Cardiac muscle cell (in vitro differentiated cells and primary cell): ENCODE measurements at places on chromosomes 3 and 15.

DNA sequence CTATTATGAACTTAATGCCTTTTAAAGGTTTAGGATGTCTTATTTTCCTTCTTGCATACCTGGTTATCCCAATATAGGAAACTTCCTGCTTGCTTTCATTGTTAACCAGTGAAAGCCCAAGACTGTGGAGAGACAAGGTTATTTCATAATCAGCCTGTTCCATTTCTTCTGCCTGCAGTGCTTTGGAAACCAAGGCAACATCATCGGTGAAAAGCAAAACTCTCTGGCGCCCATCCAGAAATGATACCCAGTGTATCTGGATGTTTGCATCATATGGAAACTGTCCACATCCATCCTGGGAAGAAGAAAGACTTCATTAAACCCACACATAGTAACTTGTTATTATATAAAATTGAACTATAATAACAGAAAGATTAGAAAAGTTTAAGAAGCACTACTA is 170.1 kb downstream of the VPS13C start:
- no peak for DNase-seq

GRCh38 chr3:166177130-166177529 is 339.9 kb upstream of the BCHE start:
- no peak for DNase-seq

GRCh38 chr15:38038659-38039442 is 104.4 kb downstream of the TMCO5A start:
- DNase-seq, result no peak

DNA sequence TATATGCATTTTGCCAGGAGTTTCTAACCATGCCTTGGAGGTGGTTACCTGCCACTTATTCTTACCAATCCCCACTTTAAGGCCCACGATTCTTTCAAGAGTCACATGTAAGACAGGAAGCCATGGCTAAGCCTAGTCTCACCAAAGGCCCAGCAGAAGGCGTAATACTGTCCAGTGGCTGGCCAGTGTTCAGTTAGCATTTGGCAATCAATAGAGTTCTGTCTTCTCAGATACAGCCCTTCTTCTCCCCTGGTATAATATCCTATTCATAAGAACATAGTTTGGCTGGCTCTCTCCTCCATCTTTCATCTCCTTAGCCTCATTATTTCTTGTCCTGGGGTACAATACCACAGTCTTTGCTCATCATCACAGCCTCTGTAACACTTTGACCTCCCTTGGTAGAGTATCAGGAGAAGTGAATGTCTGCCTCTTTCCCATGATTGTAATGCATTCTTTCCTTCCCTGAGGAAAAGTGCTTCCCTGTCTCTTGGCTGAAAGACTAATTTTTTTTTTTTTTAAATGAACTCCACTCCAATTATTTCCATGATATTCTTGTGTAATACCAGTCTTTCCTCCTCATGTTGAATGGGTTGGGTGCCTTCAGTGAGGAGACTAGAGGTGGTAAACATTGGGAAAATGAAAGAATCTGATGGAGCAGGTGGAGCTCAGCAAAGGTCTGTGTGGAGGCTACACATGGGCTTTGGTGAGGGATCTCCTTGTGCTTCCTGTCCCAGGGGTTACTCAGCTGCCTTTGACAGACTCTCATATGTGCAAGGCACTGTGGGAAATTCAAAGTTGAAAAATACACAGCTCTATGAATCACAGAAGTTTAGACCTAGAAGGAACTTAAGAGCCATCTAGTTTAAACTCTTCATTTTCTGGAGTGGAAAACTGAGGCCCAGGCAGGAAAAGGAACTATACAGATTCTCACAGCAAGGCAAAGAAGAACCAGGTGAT is 218.2 kb downstream of the P3H2 start:
- DNase-seq, result no peak

- DNase-seq, result no peak
Measured at GRCh38 chr3:48544141-48544540, 12.5 kb downstream of the PFKFB4 start.

DNA sequence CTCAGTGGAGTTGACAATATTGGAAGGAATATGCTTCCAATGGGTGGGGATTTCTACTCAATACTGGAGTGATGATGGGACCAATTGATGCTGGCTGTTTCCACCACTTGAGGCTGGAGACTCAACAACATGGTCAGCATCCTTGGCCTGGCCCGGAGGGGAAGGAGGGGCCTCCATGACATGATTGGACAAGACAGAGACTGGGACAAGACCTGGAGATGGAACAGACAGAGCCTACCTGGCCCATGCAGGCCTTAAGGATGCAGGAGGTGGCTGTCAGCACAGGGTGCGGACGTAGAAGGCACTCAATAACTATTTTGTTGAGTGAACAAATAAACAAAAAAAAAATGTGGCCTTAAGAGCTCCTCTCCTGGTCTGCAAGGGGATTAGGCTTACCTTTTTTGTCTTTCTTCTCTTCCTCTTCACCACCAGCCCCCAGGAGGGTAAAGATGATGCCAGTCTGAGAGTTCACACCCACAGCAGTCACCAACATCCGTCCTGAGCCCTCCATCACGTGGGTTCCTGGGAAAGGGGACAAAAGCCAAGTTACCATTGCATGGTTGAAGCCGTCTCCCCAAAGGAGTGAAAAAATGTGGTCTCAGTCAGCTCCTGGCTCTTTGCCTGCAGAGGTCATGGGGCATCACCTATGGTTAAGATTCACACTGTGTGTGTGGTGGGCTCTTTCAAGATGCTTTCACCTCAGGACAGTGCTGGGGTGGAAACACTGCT is 67.1 kb upstream of the SEC13 start:
- peak; percentile 34 for DNase-seq

DNA sequence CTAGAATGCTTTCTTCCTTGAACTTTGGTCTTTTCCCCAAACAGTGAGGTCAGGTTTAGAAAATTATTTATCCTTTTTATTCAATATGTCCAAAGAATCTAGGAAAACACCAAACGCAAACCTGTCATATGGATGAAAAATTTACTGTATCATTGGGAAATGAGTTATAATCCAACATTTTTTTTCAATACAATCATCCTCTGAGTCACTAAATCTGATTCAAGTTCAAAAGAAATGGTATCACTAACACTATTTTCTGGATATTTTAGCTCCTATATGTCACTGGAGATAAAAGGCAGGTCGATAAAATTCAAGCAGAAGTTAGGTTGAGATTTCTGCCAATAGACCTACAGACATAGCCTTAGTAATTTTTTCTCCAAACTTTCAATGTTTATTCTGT is 591.6 kb upstream of the AGTR1 start:
- DNase-seq, result no peak

DNA sequence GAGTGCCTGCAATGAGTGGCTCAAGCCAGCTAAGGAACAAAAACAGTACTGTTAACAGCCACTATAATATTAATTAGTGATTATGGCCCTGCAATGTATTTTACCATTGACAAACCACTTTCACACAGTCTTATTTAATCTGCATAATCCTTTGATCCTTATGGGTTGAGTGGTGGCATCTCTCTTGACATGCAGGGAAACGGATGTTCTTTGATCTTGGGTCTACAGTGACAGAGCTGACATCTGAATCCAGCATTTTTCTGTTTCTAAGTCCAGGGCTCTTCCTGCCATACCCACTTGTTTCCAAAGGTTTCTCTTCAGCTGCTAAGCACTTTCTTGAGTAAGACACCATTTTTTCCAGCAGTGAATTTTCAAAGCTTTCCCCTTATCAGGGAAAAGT is 277.7 kb upstream of the ROPN1 start:
- no peak for DNase-seq

- peak; percentile 76 for DNase-seq
Measured at GRCh38 chr3:43162230-43163084, 56.6 kb upstream of the POMGNT2 start.

DNA sequence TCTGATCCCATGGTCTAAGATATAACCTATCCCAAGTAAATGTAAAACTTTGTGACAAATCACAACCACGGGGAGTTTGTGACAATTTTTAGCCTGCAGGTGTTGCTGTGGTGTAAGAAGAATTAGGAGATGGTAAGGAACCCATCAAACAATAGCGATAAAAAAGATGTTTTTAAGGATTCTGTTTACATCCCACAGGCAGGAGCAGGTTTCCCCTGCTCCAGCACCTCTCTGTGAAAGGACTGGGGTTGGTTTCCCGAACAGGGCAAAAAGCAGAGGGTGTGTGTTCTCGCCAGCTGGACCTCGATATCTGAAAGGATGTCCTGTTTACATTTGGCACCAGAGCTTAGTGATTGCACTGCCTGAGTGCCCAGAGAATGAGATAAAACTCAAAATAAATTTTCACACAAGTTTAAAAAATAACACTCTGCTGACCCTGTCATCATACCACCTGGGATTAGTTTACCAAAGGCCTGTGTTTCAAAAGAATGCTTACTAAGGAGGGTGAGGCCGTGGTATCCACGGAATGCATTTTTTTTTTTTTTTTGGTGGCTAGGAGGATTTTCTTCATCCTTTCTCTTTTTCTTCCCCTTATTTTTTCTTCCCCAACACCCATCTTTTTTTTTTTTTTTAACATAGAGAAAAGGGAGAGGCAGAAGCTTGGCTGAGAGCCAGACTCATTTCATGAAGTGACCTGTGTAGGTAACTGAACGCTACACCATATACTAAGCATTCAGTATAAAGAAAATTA is 151.8 kb upstream of the DPH6 start:
- peak; percentile 70 for DNase-seq

- DNase-seq, result no peak
Measured at GRCh38 chr3:173892547-173892946, 495.0 kb downstream of the NLGN1 start.

DNA sequence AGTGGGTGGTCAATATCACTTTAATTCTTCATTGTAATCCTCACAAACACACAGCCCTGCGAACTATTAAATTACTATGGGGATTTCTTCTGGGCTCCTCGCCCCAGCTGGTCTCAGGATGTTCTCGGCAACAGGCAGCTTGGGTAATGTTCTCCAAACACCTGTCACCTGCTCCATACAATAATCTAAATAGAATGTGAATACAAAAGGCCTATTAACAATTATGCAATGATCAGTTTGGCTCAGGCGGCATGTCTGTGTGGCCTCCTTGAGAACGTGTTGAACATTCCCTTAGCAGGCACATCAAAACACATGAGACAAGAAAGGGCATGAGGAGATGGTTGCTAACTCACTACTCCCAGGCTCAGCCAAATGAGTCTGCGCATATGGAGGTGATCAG is 158.6 kb upstream of the KBTBD8 start:
- no peak for DNase-seq

- peak; percentile 47 for DNase-seq
Measured at GRCh38 chr3:71397046-71397445, 186.5 kb downstream of the FOXP1 start.

DNA sequence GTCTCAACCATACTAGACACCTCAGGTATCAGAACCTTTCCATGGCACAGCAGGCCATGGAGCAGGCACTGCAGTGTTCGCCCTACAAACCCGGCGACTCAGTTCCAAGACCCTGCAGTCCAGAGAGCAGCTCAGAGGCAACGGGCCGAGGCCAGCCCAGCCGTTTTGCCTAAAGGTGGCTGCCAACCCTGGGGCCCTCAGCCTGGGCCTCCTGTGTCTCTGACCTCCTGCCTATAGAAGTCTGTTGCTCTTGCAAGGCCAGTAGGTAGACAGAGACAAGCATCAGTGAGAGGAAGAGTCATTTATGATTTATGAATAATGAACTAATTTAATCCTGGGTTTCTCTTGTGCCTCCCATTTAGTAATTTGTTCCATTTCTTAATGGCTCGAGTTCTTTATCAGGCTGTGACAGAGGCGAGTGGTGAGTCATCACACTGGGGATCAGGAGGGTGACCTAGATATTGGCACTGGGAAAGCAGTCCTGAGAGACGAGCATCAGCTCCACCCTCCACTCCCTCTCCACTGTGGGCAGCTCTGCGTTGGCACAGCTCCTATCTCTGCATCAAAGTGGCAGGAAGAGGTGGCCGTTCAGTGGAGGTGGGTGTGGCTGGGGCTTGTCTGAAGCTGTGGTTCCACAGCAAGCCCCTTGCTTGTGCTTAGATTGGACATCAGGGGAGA is 79.8 kb downstream of the ABHD5 start:
- DNase-seq, result no peak

GRCh38 chr3:70861855-70862254 is 549.4 kb upstream of the MDFIC2 start:
- no peak for DNase-seq

GRCh38 chr3:52434491-52435115 is 10.3 kb downstream of the SEMA3G start:
- peak; percentile 29 for DNase-seq

- DNase-seq, result peak; percentile 60
Measured at GRCh38 chr3:150083655-150084042, 113.0 kb upstream of the PFN2 start.

- no peak for DNase-seq
Measured at GRCh38 chr3:127673191-127674100, 694 bp downstream of the ABTB1 start.

GRCh38 chr3:59407425-59407824 is 357.6 kb upstream of the CFAP20DC start:
- DNase-seq, result no peak

DNA sequence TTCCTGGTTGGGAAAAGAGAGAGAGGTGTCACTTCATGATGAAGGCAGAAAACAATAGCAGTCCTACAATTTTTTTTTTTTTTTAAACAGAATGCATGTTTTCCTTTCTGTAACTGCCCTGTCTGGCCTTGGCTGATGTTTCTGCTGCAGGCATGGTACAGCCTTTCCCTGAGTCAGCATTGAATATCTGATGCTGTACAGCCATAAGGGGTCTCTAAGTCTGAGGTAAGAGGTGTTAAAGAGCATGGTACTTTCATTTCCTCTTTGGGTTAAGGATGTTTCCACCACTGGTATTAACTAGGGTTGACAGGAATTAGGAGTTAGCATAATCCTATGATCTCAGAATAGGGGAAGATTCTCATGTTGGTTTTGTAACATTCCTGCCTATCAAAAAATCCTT is 147.4 kb downstream of the CHST2 start:
- DNase-seq, result no peak

- no peak for DNase-seq
Measured at GRCh38 chr3:136075811-136076210, 110.3 kb downstream of the PPP2R3A start.

DNA sequence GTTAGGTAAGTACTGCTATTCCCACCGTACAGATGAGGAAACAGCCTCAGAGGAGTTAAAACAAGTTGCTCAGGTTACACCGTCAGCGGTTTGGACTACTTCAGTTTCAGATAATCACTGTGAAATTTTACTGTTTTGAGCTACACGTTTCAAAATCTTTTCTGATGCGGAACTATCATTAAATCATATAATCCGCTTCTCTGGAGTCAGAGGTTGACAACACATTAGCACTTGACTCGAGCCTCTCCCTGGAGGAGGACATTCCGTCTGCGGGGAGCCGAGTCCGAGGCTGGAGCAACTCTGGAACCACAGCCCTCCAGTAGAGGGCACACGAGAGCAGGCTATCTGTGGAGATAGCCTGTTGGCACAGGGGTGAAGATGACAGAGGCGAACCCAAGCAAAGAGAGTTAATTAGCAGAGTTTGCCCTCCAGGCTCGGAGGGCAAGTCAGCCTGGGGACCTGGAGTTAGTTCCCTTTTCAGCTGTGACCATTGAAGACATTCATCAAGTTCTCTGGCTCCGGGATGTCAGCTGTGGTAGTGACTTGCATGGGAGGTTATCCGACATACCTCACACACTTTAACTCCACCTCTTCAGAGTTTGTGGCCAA is 131.2 kb downstream of the IGF1R start:
- DNase-seq, result peak; percentile 77
